Activated T-cell treated with anti-CD3 and anti-CD28 coated beads, Interleukin-2, amount 50 U/mL, for 72 hours (primary cell): ENCODE measurements at places on chromosomes 12 and 14.

- DNase-seq, result no peak
Measured at GRCh38 chr14:101862711-101863110, 101.2 kb downstream of the PPP2R5C start.

- no peak for DNase-seq
Measured at GRCh38 chr12:121750507-121750955, 38.0 kb downstream of the TMEM120B start.

GRCh38 chr12:54019924-54020590 is 8.2 kb upstream of the HOXC6 start:
- DNase-seq, result no peak

DNA sequence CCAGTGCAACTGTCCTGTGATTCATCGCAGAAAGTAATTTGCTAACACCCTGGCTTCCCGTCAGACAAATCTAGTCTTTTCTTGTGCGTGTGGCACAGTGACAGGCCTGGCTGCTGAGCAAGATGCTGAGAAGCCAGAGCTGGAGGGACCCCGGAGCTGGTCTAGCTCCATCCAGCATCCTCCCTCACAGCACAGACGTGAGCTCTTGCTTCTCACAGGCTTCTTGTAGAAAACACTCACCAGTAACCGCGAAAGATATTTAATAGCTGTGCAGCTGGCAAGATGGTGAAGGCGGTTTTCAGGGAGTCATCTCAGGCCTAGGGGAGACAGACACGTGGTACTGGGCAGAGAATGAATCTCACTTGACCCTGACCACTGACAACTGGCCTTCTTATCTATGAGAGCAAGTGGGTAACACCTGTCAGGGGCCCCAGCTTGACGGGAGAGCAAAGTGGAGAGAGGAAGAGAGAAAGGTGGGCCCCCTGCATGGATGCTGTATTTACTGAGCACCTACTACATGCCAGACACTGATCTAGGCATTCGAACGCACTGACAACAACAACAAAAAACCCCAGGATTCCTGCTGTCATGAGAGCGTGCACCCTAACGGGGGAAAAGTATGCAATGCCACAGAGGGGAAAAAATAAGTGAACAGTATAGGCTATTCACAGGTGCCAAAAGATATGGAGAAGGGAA is 63.3 kb downstream of the CCDC88C start:
- no peak for DNase-seq

GRCh38 chr12:85821759-85822158 is 14.4 kb downstream of the RASSF9 start:
- no peak for DNase-seq
